HCT116 (cell line): ENCODE measurements at places on chromosomes 4 and X.

- no peak for DNase-seq
These were observed 85.3 kb upstream of the TLL1 start for GRCh38 chr4:165787516-165788274.

DNA sequence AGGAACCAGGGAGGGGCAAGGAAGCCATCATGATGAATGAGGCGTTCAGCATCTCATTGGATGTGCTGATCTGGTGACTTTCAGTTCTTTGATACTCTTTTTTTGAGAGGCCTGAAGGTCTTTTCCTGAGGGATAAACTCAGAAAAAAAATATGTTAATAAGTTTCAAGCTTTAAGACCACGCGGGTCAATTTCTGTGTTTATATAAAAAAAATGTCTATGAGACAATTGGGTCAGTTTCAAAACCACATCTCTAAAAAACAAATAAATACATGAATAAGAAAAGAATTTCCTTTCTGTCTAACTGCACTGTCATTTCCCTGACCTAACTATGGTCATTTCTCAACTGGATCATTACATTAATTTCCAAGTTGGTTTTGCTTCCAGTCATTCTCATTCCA is 62.6 kb downstream of the TRIML1 start:
- no peak for DNase-seq

- DNase-seq = no peak
These were observed 74.9 kb downstream of the PRRG1 start for GRCh38 chrX:37424000-37424429.

- DNase-seq = no peak
These were observed 216.1 kb upstream of the FAT1 start for GRCh38 chr4:186939766-186940165.

DNA sequence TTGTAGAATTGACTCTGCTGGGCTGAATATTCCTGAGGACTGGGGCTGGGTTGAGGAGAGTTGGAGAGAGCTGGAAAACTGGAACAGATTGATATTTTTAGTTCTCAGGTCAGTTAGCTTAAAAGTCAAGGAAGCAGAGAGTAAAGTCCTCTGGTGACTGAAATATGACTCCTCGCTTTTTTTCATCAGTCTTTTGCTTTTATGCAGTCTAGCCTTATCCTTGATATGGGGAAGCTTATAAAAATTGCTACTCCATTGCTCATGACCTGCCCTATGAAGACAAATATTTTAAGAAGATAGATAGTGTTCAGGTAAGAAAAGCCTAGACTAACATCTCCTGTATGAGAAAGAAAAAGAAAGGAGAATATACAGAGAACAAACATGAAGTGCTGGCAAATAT is 152.7 kb downstream of the C4orf33 start:
- DNase-seq = no peak

- DNase-seq = no peak
These were observed 168.0 kb downstream of the SOWAHB start for GRCh38 chr4:76729980-76730379.

DNA sequence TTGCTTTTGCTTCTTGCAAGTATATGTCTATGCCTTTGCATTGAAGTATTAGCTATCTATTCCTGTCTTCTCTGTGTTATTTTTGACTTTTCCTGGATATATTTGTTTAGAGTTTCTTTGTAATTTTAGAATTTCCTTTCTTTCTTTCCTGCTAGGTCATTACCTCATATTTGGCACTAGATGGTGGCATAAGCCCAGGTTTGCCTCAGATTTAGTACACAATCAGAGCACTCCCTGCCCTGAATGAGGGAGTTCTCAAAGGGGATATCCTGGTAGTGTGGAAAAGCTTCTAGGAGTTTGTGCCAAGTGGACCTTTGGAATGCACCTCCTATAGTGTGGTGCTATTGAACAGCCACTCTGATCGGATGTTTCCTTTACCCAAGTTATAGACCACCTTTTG is 181.6 kb downstream of the UGT8 start:
- DNase-seq = peak; percentile 24
